ENCODE measurements at places on chromosomes 16 and 17. TPM values are rescaled to one million over a fixed set of nuclear protein-coding genes. Genes with fewer than 3 reads are reported as not detected.

DNA sequence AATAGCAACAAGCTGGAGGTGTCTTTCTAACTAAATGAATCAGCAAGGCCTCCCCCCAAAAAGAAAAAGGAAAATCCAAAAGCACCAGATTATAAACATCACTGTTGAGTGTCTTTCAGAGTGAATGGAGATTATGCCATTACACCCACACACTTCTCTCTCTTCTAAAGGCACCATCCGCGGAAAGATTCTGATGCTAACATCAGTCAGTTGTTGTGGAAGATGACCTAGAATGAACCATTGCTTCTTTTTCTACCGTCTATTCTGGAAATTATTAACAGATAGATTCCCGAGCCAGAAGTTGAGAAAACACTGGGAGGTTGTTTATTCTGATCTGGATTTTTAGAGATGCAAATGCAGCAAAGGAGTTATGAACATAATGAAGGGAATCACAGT is 60.9 kb upstream of the FAM20A start:
- DNase-seq = no peak

GRCh38 chr16:53805113-53805512 is 101.2 kb downstream of the FTO start:
- no peak for DNase-seq

DNA sequence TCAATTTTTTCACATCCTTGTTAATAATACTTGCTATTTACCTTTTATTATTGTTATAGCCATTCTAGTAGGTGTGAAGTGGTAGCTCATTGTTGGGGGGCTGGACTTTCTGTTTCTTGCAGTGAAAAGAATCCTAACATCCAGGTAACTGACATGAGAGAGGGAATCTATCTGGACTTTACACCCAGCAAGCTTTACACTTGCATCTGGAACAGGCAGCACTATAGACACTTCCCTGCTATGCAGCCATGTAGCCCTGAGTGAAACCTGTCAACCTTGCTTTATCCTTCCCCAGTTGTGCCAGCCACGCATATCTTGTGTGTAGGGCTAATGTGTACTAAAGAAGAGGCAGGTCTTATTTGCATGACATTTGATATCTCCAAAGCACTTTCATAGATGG is 16.9 kb upstream of the ABCC12 start:
- no peak for DNase-seq

- no peak for DNase-seq
These were observed 66.9 kb downstream of the MYO18A start for GRCh38 chr17:29113334-29113733.

The ZMYND15 gene
- not detected for total RNA-seq
